Renal cortical epithelial cell (primary cell): ENCODE measurements at places on chromosomes 13 and 19.

- DNase-seq = peak; percentile 74
Observed at GRCh38 chr13:41008349-41008980, 10.7 kb downstream of the ELF1 start.

DNA sequence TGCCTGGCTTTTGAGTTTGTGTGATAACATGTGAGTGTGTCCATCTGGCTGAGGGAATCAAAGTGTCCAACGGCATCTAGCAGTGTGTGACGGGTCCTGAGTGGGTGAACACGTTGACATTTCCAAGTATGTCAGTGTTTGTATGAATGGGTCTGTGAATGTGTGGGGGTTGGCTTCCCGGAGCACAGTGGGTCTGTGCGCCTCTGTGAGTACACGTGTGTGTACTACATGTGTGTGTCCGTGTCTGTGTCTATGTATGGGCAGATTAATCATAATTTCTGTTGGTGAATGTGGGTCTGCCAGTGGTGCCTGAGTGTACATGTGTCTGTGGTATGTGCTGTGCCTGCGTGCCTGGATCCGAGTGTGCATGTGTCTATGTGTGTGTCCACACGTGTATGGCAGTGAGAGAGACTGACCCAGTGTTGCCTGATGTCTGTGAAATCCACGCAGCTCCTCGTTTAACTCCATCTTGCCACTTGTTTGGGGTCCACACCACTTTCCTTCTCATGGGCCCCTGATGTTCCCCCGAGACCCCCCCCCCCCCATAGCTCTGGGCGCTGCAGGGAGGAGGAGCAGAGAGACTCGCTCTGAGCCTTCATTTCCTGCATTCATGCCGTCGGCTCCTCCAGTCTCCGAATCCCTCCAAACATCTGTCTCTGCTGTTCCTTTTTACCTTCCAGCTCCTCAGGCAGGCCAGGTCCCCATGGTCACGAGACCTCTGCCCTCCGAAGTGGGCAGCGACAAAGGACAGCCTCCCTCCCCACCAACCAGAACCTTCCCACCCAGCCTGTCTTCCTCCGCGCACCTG lies 5.3 kb downstream of the CCDC8 start:
- DNase-seq = no peak

DNA sequence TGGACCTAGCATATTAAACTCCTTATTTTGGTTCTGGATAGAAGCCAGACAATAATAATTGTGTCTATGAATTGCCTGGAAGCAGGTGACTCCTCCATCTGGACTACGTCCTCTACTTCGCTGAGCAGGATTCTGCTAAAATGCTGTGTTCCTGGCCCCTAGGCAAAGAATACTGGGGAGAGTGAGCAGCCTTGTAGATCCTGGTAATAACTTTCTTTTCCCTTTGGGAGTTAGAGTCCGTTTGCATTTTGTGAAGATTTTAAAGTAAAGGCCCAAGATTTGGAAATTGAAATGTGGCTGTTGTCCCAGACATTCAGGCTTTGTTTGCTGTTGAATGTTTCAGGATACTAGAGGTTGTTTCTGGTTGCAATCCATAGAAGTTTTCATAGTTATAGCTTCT lies 511.9 kb upstream of the KLF12 start:
- DNase-seq = no peak

- DNase-seq = peak; percentile 36
Observed at GRCh38 chr13:65855242-65855805, 1374.8 kb downstream of the PCDH9 start.

GRCh38 chr13:44243198-44243857 lies 130.3 kb upstream of the SERP2 start:
- DNase-seq = peak; percentile 89

GRCh38 chr19:7866399-7867091 lies 7.6 kb downstream of the PRR36 start:
- DNase-seq = no peak

GRCh38 chr19:54439174-54439851 lies 9.7 kb upstream of the LENG8 start:
- DNase-seq = peak; percentile 66
